ENCODE measurements at places on chromosomes 5 and 9.

DNA sequence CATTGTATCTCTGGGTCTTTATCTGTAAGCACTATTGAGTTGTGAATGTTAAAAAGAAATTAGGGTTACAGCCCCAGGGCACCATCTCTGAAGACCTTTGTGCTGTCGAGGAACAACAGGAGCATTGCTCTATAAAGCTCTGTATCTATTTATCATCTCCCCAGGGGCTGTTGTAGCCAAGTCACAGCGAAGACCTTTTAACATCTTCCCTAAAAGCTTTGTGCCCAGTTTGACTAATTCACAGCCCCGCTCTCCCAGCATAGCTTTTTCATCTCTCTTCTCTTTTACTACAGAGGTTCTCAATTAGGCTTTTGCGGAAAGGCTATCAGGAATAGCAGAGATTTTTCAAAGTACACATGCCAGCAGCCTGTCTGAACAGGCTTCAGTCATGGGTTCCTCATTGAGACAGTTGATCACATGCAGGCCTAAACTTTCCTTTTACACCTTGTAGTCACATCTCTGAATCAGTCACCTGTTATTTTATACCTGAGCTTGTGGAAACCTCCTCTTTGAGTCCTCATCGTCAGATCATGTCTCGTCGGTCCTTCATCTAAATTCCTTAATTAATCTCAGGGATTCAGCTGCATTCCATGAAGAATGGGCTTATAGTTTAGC lies 140.5 kb downstream of the NPR3 start:
- no peak for DNase-seq

GRCh38 chr5:96377167-96377566 lies 55.9 kb downstream of the PCSK1 start:
- no peak for DNase-seq

DNA sequence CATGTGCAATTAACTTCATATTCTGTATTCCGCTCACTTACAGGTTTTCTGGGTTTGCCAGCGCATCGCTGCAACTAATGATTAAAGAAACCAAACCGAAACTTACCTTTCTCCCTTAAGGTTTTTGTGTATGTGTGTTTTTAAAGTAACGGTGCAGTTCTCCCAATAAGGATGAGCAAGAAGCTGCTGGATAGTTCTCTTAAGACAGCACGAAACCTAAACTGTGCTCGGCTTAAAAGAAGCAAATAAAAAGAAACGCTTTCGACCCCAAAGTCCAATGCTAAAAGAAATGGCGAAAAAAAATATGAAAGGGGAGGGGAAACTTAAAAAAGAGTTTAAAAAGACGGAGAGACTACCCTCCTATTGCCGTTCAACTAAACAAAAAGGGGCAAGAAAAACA lies 340 bp downstream of the ELAVL2 start:
- DNase-seq = no peak

DNA sequence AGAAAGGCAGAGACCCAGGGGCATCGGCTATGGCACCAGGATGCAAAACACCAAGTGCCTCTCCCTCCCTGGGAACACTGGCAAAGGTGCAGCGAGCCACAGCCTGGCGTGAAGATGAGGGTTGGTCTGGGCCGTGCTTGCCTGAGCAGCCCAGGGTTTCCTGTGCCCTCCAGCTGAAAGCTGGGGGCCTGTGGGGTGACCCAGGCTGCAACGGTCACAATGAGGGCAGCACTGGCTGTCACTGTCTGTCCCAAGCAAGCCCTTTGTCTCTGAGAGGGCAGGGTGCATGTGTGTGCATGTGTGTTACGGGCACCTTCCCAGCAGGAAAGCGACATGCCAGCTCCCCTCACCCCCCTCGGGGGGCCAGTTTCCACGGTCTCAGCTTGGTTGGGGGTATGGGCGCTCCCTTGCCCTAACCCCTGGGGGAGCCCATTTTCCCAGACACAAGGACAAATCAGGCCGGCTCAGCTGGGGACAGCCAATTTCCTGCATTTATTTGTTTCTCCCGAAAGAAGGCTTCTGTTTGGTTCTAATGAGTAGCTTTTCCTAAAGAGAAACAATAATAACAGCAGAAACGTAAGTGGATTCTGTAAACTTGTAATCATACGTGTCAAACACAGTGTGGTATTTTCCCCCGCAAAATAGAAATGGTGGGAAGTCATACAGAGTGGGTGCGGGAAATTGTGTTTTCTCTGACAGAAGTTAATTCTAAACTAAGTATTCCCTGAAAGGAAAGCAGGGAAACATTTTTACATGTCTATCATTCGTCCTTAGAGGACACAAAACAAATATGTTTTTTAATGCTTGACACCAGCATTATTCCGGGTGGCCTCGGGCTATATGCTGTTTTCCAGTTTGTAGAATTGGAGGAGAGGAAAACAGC lies 21.3 kb downstream of the MRPL36 start:
- DNase-seq = no peak

- no peak for DNase-seq
Observed at GRCh38 chr9:74643303-74643923, 146.3 kb downstream of the RORB start.

GRCh38 chr5:131230406-131230805 lies 33.4 kb upstream of the CDC42SE2 start:
- DNase-seq = no peak

- DNase-seq = no peak
Observed at GRCh38 chr9:70683841-70684240, 269.4 kb upstream of the KLF9 start.

DNA sequence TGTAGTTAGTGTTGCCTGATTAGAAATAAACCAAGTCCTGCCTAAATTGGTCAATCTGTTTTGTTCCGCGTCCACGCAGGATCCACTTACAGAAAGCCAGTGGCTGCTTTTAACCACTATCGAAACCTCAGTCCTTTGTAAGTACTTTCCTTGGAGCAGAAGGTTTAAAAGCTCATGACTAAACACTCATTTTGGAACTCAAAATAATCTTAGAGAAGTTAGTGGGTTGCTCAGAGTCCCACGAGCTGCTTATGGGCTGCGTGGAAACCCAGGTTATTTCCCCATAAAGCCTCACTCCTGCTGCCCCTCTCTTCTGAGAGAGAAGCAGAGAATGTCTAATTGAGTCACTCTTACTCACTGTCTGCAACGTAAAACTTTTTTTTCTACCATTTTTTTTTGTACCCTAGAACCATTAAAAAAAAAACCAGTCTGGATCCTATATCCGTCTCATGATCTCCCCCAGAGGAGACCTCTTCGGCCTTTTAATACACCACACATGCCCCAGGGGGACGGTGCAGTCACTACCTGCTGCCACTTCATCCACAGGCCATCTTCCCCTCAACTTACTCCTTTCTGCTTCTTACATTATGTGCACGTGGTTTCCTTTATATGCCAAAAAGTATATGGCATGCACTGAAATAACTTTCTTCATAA lies 7.6 kb downstream of the BASP1 start:
- no peak for DNase-seq

DNA sequence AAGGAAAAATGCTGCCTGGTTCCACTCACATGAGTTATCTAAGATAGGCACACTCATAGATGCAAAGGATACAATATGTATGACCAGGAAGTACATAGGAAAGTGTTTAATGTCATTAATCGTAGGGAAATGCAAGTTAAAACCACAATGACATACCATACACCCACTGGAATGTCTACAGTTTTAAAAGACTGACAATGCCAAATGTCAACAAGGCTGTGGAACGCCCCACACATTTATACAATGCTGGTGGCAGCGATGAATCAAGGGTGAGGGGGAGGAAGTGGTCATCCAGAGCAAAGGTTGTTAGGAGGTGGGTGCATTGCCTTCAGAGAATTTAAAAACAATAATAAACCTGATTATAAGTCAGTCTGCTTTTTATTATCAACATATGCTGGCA lies 437.8 kb downstream of the ARHGEF28 start:
- DNase-seq = no peak

GRCh38 chr9:76876098-76876497 lies 29.8 kb downstream of the PRUNE2 start:
- no peak for DNase-seq

DNA sequence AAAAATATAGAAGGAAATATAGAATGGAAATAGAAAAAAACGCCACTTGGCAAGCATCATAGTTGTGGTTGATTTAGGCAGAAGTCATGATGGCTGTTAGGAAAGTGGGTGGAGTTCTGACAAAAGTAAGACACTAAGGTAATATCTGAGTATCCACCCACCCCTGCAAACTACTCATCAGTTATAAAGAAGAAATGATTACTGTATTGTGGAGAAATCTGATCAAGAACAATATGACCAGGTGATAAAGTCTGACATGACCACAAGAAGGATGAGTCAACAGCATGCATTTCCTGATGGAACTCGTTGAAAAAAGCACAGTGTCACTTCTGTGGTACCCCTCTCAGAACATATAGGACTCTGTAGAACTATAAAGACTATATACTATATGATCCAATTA lies 343.4 kb upstream of the PAPPA start:
- DNase-seq = no peak

DNA sequence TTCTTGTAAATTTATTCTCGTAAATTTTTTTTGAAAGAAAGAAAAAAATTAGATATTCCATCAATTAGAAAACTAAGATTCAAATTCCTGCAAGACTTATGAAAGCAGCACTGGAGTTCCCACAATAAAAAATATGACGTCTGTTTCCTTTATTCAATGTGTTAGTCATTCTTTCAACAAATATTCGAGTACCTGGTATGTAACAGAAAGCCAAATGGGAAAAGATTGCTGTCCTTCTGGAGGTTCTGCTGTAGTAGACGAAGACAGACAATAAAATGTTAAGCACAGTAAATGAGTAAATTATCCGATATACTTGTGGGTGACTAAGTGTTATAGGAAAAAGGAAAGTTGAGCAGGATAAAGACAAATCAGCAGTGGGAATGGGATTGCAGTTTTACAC lies 92.2 kb downstream of the ADAMTSL1 start:
- no peak for DNase-seq

DNA sequence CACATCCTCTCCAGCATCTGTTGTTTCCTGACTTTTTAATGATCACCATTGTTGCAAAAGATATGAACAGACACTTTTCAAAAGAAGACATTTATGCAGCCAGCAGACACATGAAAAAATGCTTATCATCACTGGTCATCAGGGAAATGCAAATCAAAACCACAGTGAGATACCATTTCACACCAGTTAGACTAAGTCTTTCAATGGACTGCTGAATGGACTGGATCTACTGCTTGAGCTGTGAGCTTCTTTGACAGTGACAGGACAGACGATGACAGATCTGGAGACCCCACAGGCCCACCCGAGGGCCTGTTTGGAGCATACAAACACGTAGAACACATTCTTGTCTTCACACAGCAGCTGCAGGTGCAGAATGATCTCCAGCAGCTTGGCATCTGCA lies 266.1 kb upstream of the RIOK2 start:
- no peak for DNase-seq
